ENCODE measurements at places on chromosomes 3 and 15.

- no peak for DNase-seq
Observed at GRCh38 chr3:115980709-115981108, 357.4 kb downstream of the GAP43 start.

DNA sequence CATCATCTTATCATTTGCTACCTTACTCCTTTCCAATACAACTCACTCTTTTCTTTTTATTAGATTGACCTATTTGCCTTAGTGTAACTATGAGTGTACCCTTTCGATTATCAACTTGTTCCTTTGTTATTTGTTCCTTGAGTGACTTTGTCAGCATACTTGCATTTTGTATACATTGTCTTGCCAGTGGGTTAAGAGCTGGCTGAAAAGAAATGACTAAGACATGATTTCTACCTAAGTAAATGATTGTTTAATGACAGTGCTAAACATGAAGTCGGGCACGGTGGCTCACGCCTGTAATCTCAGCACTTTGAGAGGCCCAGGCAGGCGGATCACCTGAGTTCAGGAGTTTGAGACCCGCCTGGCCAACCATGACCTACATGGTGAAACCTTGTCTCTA is 1042.3 kb downstream of the TBL1XR1 start:
- no peak for DNase-seq

GRCh38 chr15:62844564-62845240 is 197.8 kb upstream of the TPM1 start:
- DNase-seq, result no peak

DNA sequence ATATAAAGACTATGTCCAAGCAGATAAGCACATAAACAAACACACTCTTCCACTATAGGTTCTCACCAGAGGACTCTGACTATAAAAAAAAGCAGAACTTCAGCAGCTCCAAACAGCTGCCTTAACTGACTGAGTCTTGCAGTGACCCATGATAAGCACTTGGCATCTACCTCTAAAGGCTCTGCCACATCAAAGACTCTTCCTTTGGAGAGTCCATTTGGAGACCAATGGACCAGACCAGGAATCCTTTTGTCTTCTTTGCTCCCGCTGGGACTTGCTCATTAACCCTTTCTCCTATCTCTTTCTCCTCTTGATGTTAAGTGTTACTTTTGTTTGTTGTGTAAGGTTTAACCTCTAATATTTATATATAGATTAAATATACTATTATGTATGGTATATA is 424.1 kb downstream of the RSL24D1 start:
- DNase-seq, result no peak

DNA sequence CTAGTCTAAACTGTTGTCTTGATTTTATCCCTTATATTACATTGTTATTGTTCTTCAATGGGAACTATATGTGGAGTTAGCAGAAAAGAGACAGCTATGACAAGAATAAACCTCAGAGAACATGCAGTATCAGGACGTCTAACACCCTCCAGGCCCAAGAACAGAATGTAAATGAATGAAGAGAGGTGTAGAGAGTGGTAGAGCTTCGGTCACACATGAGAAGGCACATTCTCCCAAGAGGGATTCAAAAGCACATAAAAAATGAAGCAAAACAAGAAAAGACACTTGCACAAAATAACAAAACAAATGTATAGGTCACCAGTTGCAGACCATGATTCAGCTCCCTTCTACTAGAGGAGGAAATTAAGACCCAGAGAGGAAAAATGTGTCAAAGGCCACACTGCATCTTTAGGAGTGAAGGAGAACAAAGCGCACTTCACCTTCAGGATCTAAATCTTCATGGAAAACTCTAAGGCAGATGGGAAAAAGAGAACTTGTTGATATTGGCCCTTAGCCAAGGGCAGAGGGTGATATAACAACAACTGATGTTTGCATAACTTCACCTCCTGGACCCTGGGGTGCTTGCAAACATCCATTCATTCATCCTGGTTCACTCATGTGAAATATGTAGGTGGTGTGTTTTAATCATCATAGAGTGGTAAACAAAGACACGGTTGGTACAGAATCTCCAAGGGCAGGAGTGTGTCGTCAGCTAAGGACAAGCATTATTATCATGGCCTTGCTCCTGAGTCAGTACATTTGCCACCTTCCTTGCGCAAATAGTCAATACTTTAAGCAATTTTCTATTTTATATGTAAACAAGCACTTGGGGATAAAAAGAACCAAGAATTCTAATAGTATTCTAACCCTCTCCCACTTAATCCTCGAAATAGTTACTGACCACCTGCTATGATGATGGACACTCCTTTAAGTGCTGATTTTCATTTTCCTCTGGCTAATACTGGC is 8.8 kb downstream of the NEK10 start:
- no peak for DNase-seq

- no peak for DNase-seq
Observed at GRCh38 chr3:183949690-183950089, 65.0 kb upstream of the PARL start.

GRCh38 chr3:53113293-53114010 is 16.8 kb downstream of the RFT1 start:
- no peak for DNase-seq

- DNase-seq, result no peak
Observed at GRCh38 chr3:152672320-152672649, 162.6 kb upstream of the P2RY1 start.

GRCh38 chr3:128879991-128880390 is 571 bp downstream of the ACAD9 start:
- DNase-seq, result no peak

GRCh38 chr3:41847679-41848078 is 114.2 kb downstream of the ULK4 start:
- no peak for DNase-seq

- DNase-seq, result no peak
Observed at GRCh38 chr3:167780214-167780883, 44.8 kb downstream of the SERPINI1 start.

- no peak for DNase-seq
Observed at GRCh38 chr3:60916546-60916945, 334.7 kb downstream of the FHIT start.

DNA sequence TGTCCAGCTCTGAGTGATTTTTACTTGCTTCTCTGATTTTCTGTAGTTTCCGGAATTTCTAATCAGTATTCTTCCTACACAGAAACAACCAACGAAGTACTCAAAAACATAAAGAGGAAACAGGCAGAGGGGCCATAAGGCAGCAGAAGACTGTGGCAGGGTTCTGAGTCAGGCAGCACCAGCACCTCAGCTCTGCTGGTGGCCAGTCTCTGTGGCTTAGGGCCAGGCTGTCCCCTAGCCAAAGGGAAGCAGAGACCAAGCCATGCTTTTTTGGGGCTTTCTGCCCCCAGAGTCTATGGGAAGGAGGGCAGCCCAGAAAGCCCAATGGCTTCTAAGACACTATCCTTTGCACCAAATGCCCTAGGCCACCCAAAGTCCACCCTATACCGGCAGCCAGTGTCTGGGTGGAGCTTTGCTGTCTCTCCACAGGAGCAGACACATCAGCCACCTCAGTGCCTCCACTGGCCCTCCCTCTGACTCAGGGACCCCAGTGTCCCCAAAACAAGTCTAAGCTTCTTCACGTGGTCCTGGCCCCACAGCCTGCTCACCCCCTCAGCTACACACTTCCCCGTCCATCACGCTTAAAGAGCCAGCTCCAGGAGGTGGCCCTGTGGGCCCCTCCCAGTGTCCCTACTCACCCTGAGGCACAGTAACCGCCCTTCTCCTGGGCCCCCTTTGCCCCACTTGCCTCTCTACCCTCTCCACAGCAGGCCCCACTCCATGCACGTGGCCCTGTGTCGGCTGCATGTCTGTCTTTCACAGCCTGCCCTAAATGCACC is 46.2 kb downstream of the CCDC12 start:
- DNase-seq, result no peak

GRCh38 chr3:50205413-50206276 is 574 bp downstream of the SLC38A3 start:
- DNase-seq, result peak; percentile 35

GRCh38 chr3:194854206-194854605 is 168.5 kb downstream of the FAM43A start:
- no peak for DNase-seq

DNA sequence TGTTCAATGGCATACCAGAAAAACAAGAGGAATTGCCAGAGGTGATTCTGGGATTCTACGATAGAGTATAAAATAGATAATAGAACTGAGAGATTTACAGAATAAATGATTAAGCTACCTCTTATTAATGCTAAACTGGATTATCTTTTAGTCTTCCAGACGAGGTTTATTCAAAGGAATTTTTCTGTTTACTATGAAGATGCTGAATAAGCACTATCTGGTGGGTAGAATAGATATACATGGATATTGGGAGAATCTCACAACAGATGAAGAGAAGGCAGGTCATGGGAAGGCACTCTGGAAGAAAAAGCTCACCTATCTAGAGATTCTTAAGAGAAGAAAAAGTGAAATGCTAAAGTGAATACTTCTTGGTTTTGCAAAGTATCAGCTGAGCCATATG is 11.2 kb downstream of the CIP2A start:
- no peak for DNase-seq

DNA sequence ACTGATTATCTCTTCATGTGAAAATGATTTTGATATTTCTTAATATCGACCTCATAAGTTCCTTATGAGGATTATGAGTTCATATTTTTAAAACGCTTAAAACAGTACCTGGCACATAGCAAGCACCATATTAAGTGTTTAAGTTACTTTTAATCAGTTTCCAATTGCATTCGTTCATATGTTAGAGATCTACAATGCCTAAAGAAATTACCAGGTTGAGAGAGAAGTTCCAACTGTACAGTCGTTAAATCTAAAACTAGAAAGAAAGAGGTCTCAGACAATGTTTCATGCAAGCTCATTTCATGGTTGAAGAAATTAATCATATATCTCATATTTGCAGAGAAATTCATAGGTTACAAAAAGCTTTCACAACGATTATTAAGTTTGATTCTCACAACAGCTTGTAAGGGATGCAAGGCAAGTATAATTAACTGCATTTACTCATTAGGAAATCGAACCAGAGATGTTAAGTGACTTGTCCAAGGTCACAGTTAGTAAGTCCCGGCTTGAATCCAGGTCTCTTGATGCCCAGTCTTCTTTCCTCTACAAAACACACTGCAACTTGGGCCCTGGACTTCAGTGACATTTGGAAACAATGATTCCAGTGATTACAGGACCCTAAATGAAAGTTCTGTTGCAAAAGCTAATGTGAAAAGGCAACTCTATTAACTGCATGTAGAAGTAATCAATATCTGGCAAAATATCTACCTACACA is 1.3 kb downstream of the MYO5A start:
- no peak for DNase-seq

- DNase-seq, result no peak
Observed at GRCh38 chr3:161163297-161163696, 57.8 kb upstream of the NMD3 start.

- no peak for DNase-seq
Observed at GRCh38 chr15:90336705-90337141, 15.4 kb upstream of the ZNF774 start.

DNA sequence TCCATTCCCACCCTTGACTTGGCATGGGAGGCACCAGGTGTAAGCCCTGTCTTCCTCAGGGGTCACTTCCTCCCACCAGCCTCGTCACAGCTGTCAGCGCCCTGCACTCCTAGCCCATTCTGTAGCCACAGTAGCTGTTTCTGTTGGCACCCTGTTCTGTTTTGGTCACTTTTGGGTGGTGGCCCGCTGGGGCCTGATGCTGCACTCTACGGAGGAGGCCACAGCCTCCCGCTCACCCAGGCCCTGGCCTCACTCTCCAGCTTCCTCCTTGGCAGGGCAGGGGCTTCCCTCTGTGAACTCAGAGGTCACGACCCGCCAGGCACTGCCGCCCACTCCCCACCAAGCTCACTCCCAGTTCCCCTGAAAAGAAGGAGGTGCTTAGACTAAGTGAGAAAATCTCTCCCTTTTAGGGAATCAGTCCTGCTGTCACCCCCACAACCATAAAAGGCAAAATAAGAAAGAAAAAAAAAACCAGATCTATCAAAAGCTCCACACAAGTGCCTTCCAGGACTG is 68.4 kb downstream of the MGLL start:
- no peak for DNase-seq

DNA sequence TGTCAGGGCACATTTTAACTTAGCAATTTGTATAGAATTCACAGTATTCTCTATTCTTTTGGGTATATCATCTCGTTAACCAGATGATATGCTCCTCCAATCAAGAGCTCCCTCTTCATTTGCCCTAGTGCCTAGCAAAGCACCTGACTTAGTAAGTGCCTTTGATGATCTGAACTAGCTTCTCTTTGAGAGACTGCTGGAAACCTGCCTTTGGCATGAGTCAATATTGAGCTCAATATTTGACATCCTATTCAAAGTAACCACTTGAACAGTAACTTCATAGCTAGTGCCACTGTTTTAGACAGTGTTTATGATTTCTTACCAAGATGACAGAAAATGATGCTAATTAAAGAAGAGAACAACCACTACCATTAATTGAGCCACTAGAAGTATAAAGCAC is 696.3 kb upstream of the UBE2E2 start:
- DNase-seq, result no peak

DNA sequence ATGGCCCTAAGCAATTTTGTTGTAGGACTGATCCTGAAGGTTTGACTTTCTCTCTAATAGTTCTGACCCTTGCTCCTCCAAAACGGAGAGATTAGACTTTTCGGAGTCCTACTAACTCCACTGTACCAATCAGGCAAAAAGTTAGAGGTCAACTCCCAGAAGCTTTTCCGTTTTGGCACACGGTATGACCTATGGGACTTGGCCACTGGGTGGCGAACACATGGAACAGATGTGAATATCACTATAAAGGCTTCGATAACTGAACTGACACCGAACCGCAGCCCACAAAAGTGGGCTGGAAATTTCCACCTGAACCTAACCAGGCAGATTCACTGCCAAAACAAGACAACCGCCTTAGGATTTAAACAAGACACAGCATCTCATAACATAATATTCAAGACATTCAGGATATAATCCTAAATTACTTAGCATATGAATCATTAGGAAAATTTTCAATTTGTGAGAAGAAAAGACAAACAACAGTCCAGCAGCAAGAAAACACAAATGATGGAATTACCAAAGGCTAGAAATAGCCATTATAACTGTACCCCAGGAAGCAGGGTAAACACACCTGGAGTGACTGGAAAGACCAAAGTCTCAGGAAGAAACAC is 12.2 kb upstream of the TM2D3 start:
- no peak for DNase-seq

- DNase-seq, result no peak
Observed at GRCh38 chr15:95142531-95142930, 911.2 kb downstream of the MCTP2 start.

DNA sequence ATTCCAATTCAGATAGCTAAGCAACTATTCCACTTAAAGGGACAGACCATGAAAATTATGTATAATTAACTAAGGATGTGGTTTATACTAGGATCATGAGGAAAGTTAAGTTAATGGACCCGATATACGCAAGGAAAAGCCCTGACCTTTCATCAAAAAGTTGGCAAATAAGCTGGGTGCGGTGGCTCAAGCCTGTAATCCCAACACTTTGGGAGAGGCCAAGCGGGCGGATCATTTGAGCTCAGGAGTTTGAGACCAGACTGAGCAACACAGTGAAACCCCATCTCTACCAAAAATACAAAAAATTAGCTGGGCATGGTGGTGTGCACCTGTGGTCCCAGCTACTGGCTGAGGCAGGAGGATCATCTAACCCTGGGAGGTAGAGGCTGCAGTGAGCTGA is 39.6 kb downstream of the SCAP start:
- DNase-seq, result no peak

GRCh38 chr3:111521891-111522290 is 20.1 kb upstream of the CD96 start:
- no peak for DNase-seq
